ENCODE measurements at places on chromosomes 12 and 14.

DNA sequence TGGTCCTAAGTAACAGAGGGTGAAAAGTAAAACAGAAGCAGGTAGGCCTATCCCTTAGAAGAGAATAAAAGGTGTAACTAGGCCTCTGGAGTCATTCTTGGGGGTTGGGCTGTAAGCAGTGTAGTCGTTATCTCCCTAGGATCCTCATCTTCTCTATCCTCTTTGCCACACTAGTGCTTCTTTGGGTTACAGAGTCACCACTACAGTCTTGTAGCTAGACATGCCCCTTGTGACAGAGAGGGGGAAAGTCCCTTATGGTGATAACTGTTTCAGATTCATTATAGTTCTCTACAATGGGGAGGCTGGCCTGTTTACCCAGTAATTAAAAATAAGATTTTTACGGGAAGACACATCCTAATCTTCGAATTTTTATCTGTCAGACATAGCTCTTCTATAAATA, 16.4 kb upstream of the SRP54 start:
- DNase-seq = no peak

GRCh38 chr14:38290601-38291188, 34.8 kb upstream of the CLEC14A start:
- DNase-seq = no peak

DNA sequence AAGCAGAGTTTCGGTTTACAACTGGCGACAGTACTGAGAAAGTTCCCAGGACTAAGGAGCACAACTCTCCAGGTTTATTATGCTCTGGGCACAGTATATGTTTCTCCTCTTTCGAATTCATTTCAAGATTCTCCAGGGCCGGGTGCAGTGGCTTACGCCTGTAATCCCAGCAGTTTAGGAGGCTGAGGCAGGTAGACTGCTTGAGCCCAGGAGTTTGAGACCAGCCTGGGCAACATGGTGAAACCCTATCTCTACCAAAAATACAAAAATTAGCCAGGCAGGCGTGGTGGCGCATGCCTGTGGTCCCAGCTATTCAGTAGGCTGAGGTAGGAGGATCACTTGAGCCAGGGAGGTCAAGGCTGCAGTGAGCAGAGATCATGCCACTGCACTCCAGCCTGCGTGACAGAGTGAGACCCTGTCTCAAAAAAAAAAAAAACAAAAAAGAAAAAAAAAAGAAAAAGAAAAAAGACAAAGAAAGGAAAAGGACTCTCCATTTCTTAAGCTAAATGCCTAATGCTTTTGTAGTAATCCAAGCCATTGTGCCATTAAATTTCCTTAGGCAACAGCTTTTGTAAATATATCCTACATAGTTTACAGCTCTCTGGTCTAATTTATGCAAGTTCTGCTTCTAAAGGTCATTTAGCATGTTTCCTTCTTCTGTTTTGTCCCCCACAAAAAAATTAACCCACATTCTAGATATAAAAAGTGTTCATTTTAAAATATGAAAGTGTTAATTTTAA, 34.8 kb downstream of the ATL1 start:
- no peak for DNase-seq

DNA sequence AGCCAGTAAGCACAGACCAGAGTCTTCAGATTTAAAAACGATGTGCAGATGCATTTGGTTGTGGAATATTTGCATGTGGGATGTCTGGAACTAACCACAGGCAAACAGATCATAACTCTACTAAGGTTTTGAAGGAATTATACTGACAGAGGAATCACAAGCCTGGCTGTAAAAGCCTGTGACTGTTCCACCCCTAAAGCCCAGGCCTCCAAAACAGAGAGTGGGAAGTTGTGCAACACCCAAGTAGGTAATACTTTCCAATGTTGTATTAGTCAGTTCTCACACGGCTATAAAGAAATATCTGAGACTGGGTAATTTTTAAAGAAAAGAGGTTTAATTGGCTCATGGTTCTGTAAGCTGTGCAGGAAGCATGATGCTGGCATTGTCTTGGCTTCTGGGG, 68.1 kb upstream of the DCD start:
- DNase-seq = no peak

DNA sequence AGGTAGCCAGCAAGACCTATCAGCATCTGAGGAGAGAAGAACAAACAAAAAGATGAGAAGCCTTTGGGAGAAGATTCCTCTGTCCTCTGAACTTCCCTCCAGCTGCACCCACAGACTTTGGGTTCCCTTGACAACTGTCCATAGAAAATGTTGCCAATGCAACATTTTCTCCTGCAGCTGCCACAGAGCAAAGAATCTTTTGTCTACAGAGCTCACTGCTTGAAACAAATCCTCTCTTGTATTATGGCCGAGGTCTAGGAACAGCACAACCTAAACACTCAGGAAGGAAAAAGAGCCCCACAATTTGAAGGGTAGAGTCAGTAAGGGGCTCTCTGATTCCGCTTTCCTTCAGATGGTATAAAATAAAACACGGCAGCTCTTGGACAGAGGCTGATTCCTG, 14.3 kb downstream of the POMT2 start:
- DNase-seq = no peak

- no peak for DNase-seq
These were observed 524 bp downstream of the KMT5A start for GRCh38 chr12:123384318-123384993.

GRCh38 chr12:125683748-125684381, 618.6 kb downstream of the AACS start:
- DNase-seq = peak; percentile 57
